ENCODE measurements at places on chromosomes 16 and 17. TPM values are rescaled to one million over a fixed set of nuclear protein-coding genes. Genes with fewer than 3 reads are reported as not detected.

DNA sequence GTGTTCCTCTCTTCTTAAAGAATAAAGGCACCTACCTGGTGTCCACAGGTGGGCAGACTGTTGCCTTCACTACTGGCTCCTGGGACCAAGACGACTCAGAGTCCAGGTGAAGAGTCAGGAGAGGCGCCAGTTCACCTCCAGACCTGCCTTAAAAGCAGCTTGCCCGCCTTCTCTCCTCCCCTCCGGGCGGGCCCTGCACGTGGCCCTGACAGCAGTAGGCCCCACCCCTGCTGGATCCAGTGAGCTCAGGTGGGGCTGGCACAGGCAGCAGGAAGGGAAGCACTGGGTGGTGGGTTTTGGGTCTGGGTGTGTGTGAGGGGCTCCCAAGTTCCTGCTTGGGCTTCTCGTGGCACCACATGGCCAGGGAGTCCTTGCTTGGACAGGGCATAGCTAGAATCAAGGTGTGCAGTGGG lies at the start of gene TNS4:
Gene TNS4, minus strand, starts transcription at position 125 of the 413 bp plus-strand sequence. CDS start 5,198 bp downstream, outside the sequence.
- H3K4me3 ChIP-seq = no peak within 1 kb of the TSS
- DNase-seq = no peak
- H3K27me3 ChIP-seq = peaks cover 9% of the 10 kb centered on the region
- peaks cover 11% of the 10 kb centered on the region for H3K4me1 ChIP-seq
- no peak within 1 kb of the TSS for H3K27ac ChIP-seq
- H3K36me3 ChIP-seq = no peaks in the 10 kb centered on the region

DNA sequence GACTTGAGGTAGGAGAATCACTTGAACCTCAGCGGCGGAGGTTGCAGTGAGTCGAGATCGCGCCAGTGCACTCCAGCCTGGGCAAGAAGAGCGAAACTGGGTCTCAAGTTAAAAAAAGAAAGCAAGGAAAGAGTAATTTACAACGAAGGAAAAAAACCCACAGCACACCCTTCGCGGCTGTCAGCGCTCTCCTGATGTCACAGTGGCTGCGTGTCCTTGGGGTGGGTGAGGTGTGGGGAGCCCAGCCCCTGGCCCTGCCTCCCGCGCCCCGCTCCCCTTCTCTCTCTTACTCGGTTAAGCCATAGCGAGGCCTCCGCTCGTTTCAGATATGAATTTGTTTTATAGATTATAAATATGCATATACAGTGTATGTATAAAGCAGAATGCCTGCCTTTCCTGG lies 740 bp upstream of the JPT2 start:
- DNase-seq = no peak
- H3K4me3 ChIP-seq = peak overlapping the region; percentile 69
- no peaks in the 10 kb centered on the region for H3K27me3 ChIP-seq
- peak overlapping the region; percentile 86 for H3K27ac ChIP-seq
- H3K4me1 ChIP-seq = peaks cover 26% of the 10 kb centered on the region
- H3K36me3 ChIP-seq = no peaks in the 10 kb centered on the region

- H3K36me3 ChIP-seq = no peaks in the 10 kb centered on the region
- no peak for DNase-seq
- H3K4me1 ChIP-seq = peaks cover 23% of the 10 kb centered on the region
- no peaks in the 10 kb centered on the region for H3K27me3 ChIP-seq
- no peak overlapping the region for H3K27ac ChIP-seq
Observed at GRCh38 chr16:85718682-85719081, 29.9 kb upstream of the GINS2 start.

DNA sequence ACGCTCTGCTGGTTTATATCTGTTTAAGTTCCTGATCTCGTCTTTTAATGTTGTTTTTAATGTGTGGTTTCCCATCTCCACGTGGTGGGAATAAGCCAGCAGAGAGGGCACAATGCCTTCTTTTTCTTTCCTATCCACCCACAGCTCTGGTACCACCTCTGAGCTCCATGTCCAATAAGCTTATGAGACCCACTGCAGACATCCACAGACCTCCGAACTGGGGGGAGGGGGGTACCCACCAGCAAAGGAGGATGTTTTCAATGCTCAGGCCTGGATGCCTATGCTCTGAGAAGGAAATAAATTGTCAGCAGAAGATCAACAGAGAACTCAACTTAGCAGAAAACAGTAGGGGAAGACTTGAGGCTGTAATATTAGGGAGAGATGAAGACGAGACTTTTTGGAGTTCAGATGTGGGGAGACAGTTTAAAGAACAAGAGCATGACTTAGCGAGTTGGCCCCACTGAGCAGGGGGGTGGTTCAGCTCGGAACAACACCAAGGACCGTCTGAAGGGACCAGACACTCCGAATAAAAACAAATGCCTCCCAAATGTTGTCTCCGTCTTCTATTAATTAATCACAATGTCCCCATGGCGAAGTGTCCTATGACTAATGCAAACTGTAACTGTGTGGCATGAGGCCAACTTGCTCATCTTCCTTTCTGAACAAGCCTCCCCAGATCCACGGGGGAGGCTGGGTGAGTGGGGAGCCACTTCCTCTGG lies 62.7 kb downstream of the GAS7 start:
- H3K27ac ChIP-seq = no peak overlapping the region
- H3K36me3 ChIP-seq = no peaks in the 10 kb centered on the region
- peaks cover 10% of the 10 kb centered on the region for H3K4me1 ChIP-seq
- H3K27me3 ChIP-seq = no peaks in the 10 kb centered on the region
- no peak for DNase-seq

GRCh38 chr16:88569614-88569984 lies 604 bp upstream of the ZC3H18 start:
- DNase-seq = peak; percentile 11
- peaks cover 2% of the 10 kb centered on the region for H3K4me1 ChIP-seq
- H3K4me3 ChIP-seq = peak overlapping the region; percentile 88
- peak overlapping the region; percentile 85 for H3K27ac ChIP-seq
- H3K36me3 ChIP-seq = no peaks in the 10 kb centered on the region

- no peak for DNase-seq
- no peaks in the 10 kb centered on the region for H3K36me3 ChIP-seq
- no peak overlapping the region for H3K4me3 ChIP-seq
- peaks cover 10% of the 10 kb centered on the region for H3K4me1 ChIP-seq
- no peak overlapping the region for H3K27ac ChIP-seq
- no peaks in the 10 kb centered on the region for H3K27me3 ChIP-seq
Observed at GRCh38 chr16:239948-240277, 5.3 kb downstream of the FAM234A start.

GRCh38 chr17:3569534-3570137 lies 12.0 kb upstream of the TRPV3 start:
- H3K27me3 ChIP-seq = no peaks in the 10 kb centered on the region
- no peaks in the 10 kb centered on the region for H3K36me3 ChIP-seq
- H3K27ac ChIP-seq = no peak overlapping the region
- DNase-seq = no peak
- no peaks in the 10 kb centered on the region for H3K4me1 ChIP-seq

DNA sequence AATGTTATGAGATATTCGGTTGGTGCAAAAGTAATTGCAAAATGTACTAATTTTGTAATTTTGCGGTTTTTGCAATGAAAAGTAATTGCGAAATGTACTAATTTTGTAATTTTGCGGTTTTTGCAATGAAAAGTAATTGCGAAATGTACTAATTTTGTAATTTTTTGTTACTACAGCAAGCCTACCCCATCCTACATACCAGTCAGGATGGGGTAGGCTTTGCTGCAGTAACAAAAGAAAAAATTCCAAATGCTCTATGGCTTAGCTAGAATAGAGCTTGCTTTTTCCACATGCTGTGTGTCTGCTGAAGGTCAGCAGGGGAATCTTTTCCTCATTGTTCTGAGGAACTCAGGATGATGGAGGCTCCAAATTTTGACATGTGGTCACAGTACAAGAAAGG lies 83.3 kb upstream of the GPRC5B start:
- H3K36me3 ChIP-seq = no peaks in the 10 kb centered on the region
- no peak for DNase-seq
- H3K4me3 ChIP-seq = no peak overlapping the region
- no peaks in the 10 kb centered on the region for H3K4me1 ChIP-seq
- H3K27me3 ChIP-seq = peaks cover 8% of the 10 kb centered on the region

GRCh38 chr17:57766318-57766943 lies 21.3 kb upstream of the CCDC182 start:
- H3K27me3 ChIP-seq = peaks cover 4% of the 10 kb centered on the region
- DNase-seq = no peak
- H3K27ac ChIP-seq = no peak overlapping the region

GRCh38 chr16:56145369-56145768 lies 45.9 kb upstream of the GNAO1 start:
- H3K4me1 ChIP-seq = no peaks in the 10 kb centered on the region
- no peak overlapping the region for H3K4me3 ChIP-seq
- H3K36me3 ChIP-seq = no peaks in the 10 kb centered on the region
- DNase-seq = no peak
- peaks cover 13% of the 10 kb centered on the region for H3K27me3 ChIP-seq

GRCh38 chr16:2162676-2163118 lies 7.1 kb downstream of the TRAF7 start:
- no peak for DNase-seq
- no peaks in the 10 kb centered on the region for H3K27me3 ChIP-seq
- peaks cover 15% of the 10 kb centered on the region for H3K4me1 ChIP-seq
- no peak overlapping the region for H3K27ac ChIP-seq

GRCh38 chr16:81484908-81485624 lies 40.5 kb downstream of the CMIP start:
- H3K4me1 ChIP-seq = peaks cover 71% of the 10 kb centered on the region
- H3K27me3 ChIP-seq = no peaks in the 10 kb centered on the region
- DNase-seq = no peak
- no peaks in the 10 kb centered on the region for H3K36me3 ChIP-seq
- no peak overlapping the region for H3K4me3 ChIP-seq

DNA sequence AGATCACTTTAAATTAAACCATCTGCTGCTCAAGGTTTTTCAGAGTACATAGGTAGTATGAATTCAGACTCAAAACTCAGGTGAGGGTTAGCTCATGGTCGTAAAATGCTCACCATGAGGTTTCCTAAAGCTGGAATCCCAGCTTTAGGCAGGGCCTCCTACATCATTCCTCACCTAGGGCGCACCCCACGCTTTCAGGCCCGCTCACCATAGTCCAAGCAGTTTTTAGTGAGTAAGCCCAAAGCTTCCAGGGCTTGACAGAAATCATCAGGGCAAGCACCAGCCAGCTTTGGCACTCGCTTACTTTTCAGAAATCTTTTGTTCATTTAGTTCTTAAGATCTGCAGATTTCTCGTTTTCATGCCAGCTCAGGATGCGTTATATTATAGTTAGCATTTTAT lies 89.8 kb downstream of the HIC1 start:
- H3K4me3 ChIP-seq = no peak overlapping the region
- no peak for DNase-seq
- H3K36me3 ChIP-seq = no peaks in the 10 kb centered on the region
- H3K27me3 ChIP-seq = no peaks in the 10 kb centered on the region
- H3K27ac ChIP-seq = no peak overlapping the region

- peaks cover 17% of the 10 kb centered on the region for H3K4me1 ChIP-seq
- H3K27ac ChIP-seq = no peak overlapping the region
- no peak overlapping the region for H3K4me3 ChIP-seq
Observed at GRCh38 chr16:56415875-56416274, 9.5 kb downstream of the AMFR start.

The BANP gene
- total RNA-seq = 89.4 TPM

The C17orf50 gene
- 0.38 TPM for total RNA-seq

The MYLK3 gene
- 0.36 TPM for total RNA-seq

The CDT1 gene
- 0.74 TPM for total RNA-seq

The PPM1E gene
- not detected for total RNA-seq

The KLHL10 gene
- total RNA-seq = not detected

Data from naive thymus-derived CD8-positive, alpha-beta T cell (primary cell).